ENCODE measurements at places on chromosomes 3 and 15. TPM values are rescaled to one million over a fixed set of nuclear protein-coding genes. Genes with fewer than 3 reads are reported as not detected.
A peak's percentile ranks its signal among the peaks of the same experiment; 100 is the strongest.

- no peak for DNase-seq
These were observed 32.6 kb upstream of the NR2C2 start for GRCh38 chr3:14914779-14915117.

GRCh38 chr15:49852756-49853155 lies 231.9 kb downstream of the DTWD1 start:
- no peak for DNase-seq

GRCh38 chr3:188868803-188869202 lies 303.0 kb upstream of the TPRG1 start:
- no peak for DNase-seq

GRCh38 chr15:26967719-26968269 lies 3.2 kb upstream of the GABRG3 start:
- DNase-seq, result no peak

GRCh38 chr3:196617256-196617655 lies 22.2 kb upstream of the NRROS start:
- no peak for DNase-seq

GRCh38 chr15:45549541-45550220 lies 27.1 kb upstream of the SLC30A4 start:
- DNase-seq, result no peak

- no peak for DNase-seq
These were observed 79.0 kb upstream of the MLF1 start for GRCh38 chr3:158491968-158492367.

DNA sequence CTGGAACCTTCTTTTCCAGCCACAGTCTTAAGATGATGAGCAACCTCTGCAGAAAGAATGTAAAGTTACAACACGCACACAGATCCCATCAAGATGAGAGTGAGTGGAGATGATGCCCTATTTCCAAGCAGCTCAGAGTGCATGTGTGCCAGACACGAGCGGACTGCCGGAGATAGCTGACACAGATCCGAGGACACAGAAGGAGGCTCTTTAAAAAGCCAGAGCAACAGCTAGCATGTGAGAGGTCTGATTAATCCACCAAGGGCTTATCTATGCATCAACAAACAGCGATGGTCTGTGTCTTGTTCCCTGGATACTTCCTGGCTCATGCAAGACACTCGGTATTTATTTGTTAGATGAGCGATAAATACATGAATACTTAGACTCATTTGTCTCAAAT lies 128.6 kb upstream of the DLG1 start:
- no peak for DNase-seq

GRCh38 chr3:111750278-111750884 lies 108.7 kb upstream of the PHLDB2 start:
- peak; percentile 42 for DNase-seq

DNA sequence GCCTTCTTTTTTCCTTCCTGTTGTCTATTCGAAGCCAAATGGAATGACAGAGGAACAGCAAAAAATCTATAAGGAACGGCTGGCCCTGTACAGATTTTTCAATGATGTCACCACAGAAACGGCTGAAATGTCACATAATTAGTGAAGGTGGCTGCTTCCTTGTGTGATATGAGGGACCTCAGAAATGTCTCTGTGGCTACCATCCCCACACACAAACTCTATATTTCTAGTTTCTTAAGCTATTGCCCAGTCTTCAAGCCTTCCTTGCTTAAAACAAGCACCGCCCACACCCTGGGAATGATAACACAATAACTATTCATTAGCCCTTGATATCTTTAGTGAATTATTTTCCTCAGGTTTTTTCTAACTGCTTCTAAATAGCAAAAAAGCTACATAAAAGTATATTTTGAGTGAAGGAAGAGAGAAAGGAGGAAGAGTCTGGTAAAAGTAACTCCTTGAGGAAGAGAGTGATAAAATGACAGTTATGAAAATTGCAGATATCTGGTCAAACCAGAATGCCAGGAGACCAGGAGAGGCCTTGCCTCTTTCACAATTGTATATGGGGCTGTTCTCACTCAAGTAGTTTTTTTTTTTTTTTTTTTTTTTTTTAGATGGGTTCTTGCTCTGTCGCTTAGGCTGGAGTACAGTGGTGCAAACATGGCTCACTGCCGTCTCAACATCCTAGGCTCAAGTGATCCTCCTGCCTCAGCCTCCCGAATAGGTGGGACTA lies 38.7 kb downstream of the FMN1 start:
- no peak for DNase-seq

GRCh38 chr15:39416258-39416657 lies 164.6 kb upstream of the THBS1 start:
- no peak for DNase-seq

- DNase-seq, result no peak
These were observed 292.9 kb downstream of the RORA start for GRCh38 chr15:60936186-60936585.

DNA sequence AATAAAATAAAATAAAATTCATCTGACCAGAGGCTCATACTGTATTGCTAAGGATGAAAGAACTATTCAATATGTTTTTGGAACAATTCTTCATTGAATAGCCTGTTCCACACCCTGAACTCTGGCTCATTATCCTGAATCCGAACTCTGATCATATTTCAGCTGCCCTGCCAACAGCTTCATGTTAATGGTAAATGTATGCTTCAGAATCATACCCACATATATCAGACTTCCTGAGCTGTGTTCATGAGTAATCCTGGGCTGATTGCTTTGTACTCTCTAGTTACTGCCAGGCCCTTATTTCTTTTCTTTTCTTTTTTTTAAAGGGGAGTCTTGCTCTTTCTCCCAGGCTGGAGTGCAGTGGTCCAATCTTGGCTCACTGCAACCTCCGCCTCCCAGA lies 11.8 kb downstream of the INO80 start:
- no peak for DNase-seq

GRCh38 chr15:34652726-34653033 lies 69.2 kb upstream of the GOLGA8B start:
- DNase-seq, result no peak

DNA sequence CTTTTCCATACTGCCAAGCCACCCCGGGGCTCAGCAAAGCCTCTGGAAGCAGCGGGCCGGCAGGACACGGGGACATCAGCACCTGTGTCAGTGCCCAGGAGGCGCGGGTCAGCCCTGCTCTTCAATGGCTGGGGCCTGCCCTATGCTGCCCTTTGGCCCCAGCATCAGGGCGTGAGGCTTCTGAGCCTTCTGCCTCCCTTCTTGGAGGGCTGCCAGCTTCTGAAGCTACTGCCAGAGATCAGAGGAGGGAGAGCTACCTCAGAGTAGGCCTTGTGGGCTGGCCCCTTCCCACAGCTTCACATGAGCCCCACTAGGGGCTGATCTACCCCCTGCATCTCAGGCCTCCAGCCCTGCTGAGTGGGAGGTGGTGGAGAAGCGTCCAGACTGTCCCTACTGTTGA lies 13.0 kb upstream of the TMEM115 start:
- DNase-seq, result no peak

DNA sequence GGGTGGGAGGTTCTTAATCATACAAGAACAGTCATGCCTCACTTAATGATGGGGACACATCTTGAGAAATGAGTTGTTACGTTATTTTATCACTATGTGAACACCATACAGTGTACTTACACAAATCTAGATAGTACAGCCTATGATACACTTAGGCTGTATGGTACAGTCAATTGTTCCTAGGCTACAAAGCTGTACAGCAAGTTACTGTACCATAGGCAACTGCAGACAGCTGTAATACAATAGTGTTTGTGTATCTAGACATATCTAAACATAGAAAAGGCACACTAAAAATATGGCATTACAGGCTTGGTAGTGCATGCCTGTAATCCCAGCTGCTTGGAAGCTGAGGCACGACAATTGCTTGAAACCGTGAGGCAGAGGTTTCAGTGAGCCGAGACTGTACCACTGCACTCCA lies 55.7 kb upstream of the PLXND1 start:
- DNase-seq, result no peak

DNA sequence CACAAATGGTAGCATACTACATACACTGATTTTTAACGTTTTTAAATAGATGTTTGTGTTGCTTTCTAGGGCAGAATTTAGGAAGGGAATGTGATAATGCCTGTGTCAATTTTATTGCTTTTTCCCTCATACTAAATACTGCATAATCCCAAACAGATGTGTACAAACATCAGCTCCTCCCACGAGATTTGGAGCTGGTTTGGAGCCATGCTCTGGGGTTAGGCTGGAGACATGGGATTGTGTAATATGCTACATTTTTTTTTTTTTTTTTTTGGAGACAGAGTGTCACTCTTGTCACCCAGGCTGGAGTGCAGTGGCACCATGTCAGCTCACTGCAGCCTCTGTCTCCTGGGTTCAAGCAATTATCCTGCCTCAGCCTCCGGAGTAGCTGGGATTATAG lies 80.1 kb downstream of the EBLN2 start:
- DNase-seq, result peak; percentile 80

DNA sequence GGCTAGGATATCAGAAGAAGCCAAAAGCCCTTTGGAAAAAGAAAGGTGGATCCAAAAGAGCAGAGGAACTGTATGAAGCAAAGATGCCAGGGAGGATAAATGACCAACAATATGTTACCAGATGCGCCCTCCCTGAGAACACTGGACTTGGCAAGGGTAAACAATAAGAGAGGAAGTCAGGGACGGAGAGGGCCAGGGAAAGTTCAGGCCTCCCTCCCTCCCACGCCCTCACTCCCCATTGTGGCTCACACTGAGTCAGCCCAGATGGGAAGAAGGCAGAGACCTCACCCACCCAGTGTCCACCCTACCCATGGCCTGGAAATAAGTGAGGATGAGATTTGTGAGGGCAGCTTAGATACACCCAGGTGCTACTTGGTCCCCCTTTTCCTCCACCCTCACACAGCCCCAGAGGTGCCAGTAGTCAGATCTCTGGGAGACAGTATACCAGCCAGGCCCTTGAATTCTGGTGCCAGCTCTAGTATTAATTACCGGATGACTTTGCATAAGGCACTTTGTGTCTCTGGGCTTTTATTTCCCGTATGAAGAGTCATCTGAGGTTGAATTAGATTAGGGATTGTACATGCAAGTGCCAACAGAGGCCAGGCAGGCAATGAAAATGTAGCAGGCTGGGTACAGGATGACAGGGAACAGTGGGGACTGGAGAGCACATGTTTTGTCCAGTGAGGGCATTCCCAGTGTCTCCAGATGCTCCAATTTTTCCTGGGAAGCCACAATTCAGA lies 35.1 kb upstream of the FRMD4B start:
- DNase-seq, result no peak

DNA sequence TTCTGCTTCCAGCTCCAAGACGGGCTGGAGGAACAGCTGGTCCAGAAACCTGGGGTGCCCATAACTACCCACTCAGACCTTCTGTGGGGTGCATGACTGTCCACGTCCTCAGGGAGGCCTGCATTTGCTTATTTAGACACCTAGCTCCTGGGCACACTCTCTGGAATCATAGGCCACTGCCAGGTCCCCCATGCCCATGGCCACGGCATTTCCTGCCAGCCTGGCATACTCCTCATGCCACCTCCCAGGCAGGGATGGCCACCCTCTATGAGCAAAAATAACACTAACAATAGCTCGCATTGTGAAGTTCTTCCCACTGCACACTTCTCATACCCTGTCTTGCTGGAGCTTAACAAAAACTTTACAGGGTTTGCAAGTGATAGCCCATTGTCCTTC lies 166.9 kb upstream of the TPM1 start:
- no peak for DNase-seq

Gene GP9
- total RNA-seq, result not detected

Gene MYRIP
- total RNA-seq, result 5.5 TPM

Gene RBMS3
- total RNA-seq, result 59.3 TPM

Gene RTP4
- total RNA-seq, result 0.50 TPM

Gene SNTN
- total RNA-seq, result not detected

Gene GFM1
- 46.6 TPM for total RNA-seq

Gene HEG1
- total RNA-seq, result 75.5 TPM

Gene ELL3
- total RNA-seq, result 3.2 TPM

Gene FRMD4B
- total RNA-seq, result 14.1 TPM

Gene LTK
- 0.33 TPM for total RNA-seq

Gene RBP2
- not detected for total RNA-seq

Gene FBXO40
- total RNA-seq, result not detected

Gene STRIT1
- total RNA-seq, result not detected

Gene SLC12A1
- total RNA-seq, result not detected
